ENCODE measurements at places on chromosomes 6 and 20. TPM values are rescaled to one million over a fixed set of nuclear protein-coding genes. Genes with fewer than 3 reads are reported as not detected.

MOXD1 gene
- 32.2 TPM for total RNA-seq

GRCh38 chr6:24664046-24664987 is 2.4 kb downstream of the TDP2 start:
- DNase-seq, result no peak
- H3K4me3 ChIP-seq, result no peak overlapping the region
- peaks cover 25% of the 10 kb centered on the region for H3K36me3 ChIP-seq
- no peaks in the 10 kb centered on the region for H3K27me3 ChIP-seq
- H3K27ac ChIP-seq, result no peak overlapping the region

TRIM15 gene
- not detected for total RNA-seq

GRCh38 chr6:3517350-3517749 is 60.5 kb upstream of the SLC22A23 start:
- no peak for DNase-seq
- H3K4me3 ChIP-seq, result no peak overlapping the region
- H3K36me3 ChIP-seq, result no peaks in the 10 kb centered on the region
- H3K27me3 ChIP-seq, result no peaks in the 10 kb centered on the region

DNA sequence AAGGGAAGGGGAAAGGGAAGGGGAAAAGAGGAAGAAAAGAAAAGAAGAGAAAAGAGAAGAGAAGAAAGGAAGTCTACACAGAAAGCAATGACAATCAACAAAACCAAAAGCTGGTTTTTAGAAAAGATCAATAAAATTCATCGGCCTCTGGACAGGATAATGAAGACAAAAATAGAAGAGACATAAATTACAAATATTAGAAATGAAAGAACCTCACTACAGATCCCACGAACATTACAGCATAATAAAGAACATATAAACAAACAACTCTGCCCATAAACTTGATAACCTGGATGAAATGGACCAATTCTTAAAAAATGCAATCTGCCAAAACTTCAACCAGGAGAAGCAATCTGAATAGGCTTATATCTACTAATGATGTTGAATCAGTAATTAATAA is 20.7 kb upstream of the ASF1A start:
- no peaks in the 10 kb centered on the region for H3K36me3 ChIP-seq
- H3K27me3 ChIP-seq, result no peaks in the 10 kb centered on the region
- no peak overlapping the region for H3K27ac ChIP-seq
- no peak for DNase-seq
- H3K4me3 ChIP-seq, result no peak overlapping the region
- no peaks in the 10 kb centered on the region for H3K4me1 ChIP-seq

GRCh38 chr6:132725947-132726607 is 12.2 kb upstream of the VNN1 start:
- no peak overlapping the region for H3K27ac ChIP-seq
- H3K4me1 ChIP-seq, result no peaks in the 10 kb centered on the region
- no peaks in the 10 kb centered on the region for H3K27me3 ChIP-seq
- H3K36me3 ChIP-seq, result no peaks in the 10 kb centered on the region

TMEM200A gene
- total RNA-seq, result 0.65 TPM

DNA sequence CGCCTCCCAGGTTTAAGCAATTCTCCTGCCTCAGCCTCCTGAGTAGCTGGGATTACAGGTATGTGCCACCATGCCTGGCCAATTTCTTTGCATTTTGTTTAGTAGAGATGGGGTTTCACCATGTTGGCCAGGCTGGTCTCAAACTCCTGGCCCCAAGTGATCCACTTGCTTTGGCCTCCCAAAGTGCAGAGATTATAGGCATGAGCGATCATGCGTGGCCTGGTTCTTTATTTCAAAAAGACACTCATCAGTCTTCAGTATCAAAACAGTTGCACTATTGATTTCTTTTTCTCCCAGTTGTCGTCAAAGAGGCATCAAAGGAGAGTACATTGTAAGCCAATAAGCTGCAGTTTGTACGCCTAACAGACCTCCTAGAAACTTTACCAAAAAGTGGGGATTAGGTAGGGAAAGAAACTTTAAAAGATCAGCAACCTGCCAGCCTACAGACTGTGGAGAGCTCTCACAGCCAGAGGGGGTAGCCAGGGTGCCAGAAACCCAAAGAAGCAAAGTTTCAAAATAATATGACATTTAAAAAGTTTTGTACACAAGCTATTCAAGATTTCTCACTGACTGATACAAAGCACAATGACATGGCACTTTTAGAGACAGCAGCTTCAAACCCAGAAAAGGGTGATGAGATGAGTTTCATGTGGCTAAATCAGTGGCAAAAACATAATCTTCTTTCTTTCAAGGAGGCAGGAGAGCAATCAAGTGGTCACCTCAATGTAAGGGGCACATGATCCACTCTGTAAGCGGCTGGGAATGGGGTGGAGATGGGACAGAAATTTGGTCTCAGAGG is 83.0 kb upstream of the RALY start:
- no peak overlapping the region for H3K27ac ChIP-seq
- no peaks in the 10 kb centered on the region for H3K36me3 ChIP-seq
- no peaks in the 10 kb centered on the region for H3K4me1 ChIP-seq
- no peak overlapping the region for H3K4me3 ChIP-seq
- H3K27me3 ChIP-seq, result no peaks in the 10 kb centered on the region
- no peak for DNase-seq

DNA sequence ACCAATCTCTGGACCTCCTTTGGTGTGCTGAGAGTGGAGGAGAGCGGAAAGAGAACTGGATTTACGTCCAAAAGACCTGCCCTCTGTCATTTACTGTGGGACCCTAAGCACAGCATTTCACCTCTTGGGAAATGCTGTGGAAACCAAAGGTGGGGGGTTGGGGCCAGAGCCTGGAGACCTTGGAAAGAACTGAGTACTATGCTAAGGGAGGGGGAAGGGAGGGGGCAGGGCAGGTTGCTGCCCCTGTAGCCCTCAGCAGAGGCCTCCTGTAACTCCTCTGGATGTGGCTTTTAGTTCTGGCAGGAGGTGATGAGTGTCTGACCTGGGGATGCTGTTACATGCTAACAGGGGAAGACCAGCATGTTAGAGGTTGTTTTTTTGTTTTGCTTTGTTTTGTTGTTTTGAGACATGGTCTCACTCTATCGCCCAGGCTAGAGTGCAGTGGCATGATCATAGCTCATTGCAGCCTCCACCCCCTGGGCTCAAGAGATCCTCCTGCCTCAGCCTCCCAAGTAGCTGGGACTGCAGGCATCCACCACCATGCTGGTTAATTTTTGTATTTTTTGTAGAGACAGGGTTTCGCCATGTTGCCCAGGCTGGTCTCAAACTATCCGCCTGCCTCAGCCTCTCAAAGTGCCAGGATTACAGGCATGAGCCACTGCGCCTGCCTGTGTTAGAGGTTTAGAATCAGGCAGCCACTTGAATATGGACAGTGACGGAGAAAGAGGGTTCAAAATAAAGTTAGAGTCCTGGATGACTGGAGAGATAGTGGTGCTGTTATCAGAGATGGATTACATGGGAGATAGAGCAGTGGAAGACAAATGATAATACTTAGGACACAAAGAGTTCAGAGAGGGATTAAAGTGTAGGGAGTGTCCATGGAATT is 18.4 kb upstream of the PARD6B start:
- no peak overlapping the region for H3K4me3 ChIP-seq
- H3K27me3 ChIP-seq, result no peaks in the 10 kb centered on the region
- DNase-seq, result no peak
- no peak overlapping the region for H3K27ac ChIP-seq

DNA sequence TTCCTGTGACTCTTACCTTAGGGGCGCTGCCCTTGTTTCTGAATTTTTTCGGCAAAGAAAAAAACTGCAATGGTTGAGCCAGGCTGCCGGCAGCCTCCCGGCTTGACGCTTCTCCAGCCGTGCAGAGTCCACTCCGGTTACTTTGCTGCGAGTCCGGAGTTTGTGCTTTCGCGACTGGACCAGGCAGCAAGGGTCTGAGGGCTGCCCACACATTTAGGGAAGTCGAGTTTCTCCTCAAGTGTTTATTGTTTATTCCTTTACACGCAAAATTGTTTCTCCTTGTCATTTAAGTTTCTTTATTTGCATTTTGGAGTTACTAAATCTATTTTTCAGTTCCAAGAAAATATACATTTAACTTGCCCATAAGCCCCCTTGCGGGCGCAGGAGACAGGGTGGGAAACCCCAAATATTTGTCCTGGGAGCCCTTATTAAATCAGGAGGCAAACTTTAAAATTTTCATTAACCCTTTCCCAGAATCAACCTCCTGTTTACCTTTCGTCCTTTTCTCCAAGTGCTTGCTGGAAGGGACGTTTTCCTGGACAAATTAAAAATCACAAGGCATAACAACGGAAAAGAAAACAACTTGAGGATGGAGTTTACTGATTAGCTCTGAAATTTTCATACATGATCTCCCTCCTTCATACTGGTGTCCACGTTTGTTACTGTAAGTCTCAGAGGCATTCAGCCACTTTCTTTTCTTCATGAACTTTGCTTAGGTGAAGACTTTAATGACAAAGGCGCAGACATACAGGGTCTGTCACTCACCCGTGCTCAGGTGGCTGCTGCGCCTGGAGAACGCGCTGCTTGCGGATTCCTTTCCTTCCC is 1.7 kb upstream of the PDE10A start:
- peak overlapping the region; percentile 69 for H3K4me3 ChIP-seq
- peaks cover 54% of the 10 kb centered on the region for H3K27me3 ChIP-seq
- peaks cover 49% of the 10 kb centered on the region for H3K4me1 ChIP-seq
- no peaks in the 10 kb centered on the region for H3K36me3 ChIP-seq
- no peak for DNase-seq
- H3K27ac ChIP-seq, result no peak overlapping the region

GRCh38 chr6:116419069-116419786 is 41.9 kb upstream of the CALHM6 start:
- no peak overlapping the region for H3K27ac ChIP-seq
- H3K36me3 ChIP-seq, result no peaks in the 10 kb centered on the region
- DNase-seq, result no peak
- no peak overlapping the region for H3K4me3 ChIP-seq
- no peaks in the 10 kb centered on the region for H3K27me3 ChIP-seq

DNA sequence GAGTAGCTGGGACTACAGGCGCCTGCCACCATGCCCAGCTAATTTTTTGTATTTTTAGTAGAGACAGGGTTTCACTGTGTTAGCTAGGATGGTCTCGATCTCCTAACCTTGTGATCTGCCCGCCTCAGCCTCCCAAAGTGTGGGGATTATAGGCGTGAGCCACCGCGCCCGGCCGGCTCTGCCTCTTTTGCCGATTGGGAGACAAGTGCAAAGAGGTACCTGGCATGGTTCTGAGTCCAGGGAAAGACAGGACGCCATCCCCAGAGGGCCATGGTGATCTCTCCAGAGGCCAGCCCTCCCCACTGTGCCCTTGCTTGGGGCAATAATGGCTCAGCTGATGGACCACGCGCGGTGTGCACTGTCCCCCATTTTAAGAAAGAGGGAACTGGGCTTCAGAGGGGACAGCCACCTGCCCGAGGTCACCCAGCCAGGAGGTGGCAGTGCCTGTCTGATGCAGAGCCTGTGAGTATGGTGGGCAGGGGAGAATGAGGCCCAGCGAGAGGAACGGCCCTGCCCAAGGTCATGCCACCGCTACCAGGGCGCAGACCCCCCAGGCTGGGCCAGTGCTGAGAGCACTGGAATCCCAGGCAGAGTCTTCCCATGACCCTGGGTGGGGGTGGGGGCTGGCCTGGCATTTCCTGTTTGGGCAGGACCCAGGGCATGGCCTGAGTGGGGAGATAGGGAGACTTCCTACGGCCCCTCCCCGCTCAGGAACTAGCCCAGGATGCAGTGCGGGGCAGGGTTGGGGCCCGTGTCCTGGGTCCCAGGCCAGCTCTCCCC is 61.0 kb downstream of the SNAI1 start:
- DNase-seq, result no peak
- H3K4me1 ChIP-seq, result peaks cover 8% of the 10 kb centered on the region
- no peak overlapping the region for H3K27ac ChIP-seq
- no peak overlapping the region for H3K4me3 ChIP-seq

Data from esophagus muscularis mucosa (tissue), 4 donors.